Stimulated activated CD4-positive, alpha-beta T cell treated with anti-CD3 and anti-CD28 coated beads, Interleukin-15, amount 100 ng/mL, for 48 hours (primary cell): ENCODE measurements at places on chromosomes 3 and 15.

GRCh38 chr15:38201714-38202113 is 50.9 kb upstream of the SPRED1 start:
- no peak for DNase-seq

DNA sequence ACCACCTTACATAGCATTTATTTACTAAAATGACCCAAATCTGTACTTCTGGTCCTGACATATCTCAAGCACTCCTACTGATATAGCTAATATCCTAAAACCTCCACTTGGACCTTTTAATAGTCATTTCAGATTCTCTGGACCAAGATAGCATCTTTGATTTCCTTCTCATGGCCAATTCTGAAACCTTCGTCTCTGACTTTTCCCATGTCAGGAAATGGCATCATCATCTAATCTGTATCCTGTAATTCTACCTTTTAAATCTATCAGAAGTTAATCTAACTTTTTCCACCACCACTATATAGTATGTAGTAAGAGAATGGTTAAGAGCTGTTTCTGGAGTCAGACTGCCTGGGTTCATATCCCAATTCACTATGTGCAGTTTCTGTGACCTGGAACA is 16.2 kb downstream of the STX19 start:
- no peak for DNase-seq

GRCh38 chr15:57534281-57534680 is 57.4 kb upstream of the MYZAP start:
- DNase-seq = no peak

DNA sequence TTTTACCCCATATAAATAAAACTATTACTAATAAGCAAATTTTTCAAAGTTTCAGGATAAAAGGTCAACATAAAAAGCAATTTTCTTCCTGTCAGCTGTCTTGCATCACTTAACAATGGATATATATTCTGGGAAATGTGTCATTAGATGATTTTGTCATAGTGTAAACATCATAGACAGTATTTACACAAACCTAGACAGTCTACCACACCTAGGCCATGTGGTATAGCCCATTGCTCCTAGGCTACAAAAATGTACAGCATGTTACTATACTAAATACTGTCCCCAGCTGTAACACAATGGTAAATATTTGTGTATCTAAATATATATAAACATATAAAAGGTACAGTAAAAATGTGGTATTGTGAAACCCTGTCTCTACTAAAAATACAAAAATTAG is 156.7 kb downstream of the ANO10 start:
- DNase-seq = no peak

DNA sequence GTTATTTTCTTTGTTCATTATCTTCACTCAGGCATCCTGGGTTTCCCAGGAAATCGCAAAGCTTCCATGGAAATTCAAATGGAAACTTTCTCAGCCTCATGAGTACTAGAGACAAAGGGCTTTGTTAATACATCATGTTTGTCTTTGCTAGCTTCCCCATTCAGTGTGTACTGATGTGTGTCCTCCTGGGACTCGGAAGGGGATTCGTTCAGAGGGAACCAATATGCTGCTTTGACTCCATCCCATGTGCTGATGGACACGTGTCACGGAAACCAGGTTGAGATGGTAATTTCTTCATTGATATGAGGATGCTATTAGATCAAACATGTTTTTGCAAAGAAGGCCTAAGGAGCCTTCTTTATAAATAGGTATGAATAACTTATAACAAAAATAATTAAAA is 87.0 kb upstream of the KCNAB1 start:
- no peak for DNase-seq

DNA sequence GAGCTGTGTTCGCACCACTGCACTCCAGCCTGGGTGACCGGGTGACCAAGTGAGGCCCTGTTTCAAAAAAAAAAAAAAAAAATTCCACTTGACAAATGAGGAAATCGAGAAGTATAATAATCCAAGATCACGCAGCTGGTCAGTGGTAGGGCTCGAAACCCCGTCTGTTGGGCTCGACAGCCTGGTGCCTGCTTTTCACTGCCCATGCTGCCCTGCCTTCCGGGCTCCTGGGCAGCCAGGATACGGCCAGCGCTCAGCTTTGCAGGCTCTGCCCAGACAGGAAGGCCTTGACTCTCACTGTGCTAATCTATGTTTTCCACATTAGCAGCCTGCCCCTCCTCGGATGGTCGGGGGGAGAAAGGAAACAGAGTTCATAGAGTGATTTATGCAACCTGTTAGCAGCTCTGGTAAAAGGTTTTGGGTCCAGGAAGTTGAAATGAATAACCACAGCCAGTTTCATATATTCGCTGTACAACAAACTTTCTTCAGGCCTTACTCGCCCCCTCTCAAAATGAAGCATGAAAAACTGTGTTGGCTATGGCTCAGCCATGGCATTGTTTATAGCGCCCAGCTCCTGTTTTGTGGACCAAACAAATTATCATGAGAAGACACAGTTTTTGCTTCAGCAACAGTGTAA is 108.8 kb downstream of the XXYLT1 start:
- no peak for DNase-seq

DNA sequence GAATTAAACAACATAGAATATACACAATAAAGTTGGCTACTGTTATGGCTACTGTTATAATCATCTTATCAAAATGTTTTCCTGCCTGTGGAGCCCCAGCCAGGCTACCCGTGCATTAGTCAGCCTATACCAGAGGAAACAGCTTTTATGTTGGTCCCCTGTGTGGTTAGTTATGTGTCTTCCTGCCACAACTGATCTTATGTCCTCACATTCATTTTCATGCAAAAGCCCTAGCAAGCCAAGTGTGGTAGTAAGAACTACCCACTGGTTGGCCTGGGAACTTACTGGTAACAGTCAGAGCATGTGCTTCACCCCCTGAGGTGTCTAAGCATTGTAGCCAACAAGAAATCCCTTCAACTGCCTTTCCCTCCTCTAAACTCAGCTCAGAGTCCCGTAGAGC is 21.8 kb downstream of the MGLL start:
- DNase-seq = no peak

DNA sequence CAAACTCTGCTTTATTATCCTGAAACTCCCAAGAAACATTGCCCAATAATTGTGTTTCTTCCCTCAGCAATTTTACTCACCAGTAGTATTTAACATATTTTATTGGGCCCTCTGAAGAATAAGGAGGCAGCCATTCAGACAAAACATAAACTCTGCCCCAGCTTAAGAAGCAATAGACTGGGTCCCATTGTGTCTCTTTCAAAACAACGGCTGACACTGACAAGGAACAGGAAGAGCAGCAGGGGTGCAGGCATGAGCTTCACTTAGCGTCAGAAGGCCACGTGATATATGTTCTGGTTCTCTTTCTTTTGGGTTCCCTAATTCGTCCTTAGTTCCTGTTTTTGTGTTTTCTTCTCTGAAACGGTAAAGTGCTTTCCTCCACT is 242.3 kb downstream of the FHIT start:
- DNase-seq = no peak

GRCh38 chr3:62678841-62679240 is 196.4 kb downstream of the CADPS start:
- DNase-seq = no peak

DNA sequence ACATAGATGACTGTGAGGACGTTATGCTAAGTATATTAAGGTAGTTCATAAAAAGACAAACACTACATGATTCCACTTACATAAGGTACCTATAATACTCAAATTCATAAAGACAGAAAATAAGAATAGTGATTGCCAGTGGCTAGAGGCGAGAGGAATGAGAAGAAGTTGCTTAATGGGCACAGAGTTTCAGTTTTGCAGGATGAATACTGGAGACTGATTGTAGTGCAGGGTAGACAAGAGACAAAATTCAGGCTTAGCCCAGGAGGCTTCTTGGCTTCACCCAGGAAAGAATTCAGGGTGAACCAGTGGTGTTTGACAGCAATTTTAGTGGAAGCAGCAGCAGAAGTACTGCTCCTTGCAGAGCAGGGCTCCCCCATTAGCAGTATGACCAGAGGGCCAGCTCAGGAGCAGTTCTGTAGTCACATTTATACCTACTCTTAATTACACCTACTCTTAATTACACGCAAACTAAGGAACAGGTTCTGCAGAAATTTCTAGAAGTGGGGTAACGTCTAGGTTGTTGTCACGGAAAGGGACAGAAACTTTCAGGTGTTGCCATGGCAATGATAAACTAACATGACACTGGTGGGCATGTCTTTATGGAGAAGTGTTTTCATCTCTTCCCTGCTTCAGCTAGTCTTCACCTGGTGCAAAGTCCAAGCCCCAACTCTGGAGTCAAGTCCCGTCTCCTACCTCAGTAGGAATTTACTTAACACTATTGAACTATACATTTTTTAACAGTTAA is 55.2 kb downstream of the TBL1XR1 start:
- DNase-seq = no peak

DNA sequence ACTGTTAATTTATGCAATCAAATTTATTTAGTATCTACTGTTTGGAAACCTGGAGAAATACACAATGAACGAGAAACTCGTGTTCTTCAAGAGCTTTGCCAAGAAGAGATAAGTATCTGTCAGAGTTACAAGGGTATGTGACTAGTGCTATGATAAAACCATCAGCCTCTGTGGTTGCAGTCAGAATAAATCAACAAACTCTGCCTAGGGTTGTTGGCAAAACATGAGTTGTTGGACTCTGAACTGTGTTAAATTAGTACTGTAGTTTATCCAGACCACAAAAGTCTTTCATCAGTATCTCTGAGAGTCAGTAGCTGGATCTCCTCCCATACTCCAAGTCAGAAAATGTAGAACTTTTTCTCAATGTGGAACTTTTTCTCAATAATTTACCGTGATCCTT is 918.4 kb downstream of the NAALADL2 start:
- DNase-seq = no peak

DNA sequence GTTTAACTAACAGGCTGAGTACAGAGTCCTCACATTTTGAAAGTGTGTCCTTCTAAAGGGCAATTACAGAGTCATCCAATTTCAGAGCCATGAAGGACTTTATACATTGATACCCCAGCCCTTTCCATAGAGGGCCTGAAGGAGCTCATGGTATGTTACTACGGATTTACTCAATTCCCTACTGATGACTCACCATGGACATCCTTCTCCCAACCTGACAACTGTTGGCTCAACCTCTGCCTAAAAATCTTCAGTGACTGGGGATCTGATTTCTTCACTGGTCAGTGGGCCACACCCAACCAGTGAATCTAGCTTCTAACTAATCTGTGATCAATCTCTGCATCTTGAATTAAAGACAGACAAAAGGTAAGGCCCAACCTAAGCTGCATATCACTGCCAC is 963.4 kb upstream of the CFAP20DC start:
- no peak for DNase-seq

- no peak for DNase-seq
These were observed 543.7 kb upstream of the ADAMTS9 start for GRCh38 chr3:65231544-65231943.

- no peak for DNase-seq
These were observed 101.3 kb downstream of the DPH6 start for GRCh38 chr15:35444557-35445204.

- no peak for DNase-seq
These were observed 43.4 kb downstream of the FBXO22 start for GRCh38 chr15:75947092-75947491.

DNA sequence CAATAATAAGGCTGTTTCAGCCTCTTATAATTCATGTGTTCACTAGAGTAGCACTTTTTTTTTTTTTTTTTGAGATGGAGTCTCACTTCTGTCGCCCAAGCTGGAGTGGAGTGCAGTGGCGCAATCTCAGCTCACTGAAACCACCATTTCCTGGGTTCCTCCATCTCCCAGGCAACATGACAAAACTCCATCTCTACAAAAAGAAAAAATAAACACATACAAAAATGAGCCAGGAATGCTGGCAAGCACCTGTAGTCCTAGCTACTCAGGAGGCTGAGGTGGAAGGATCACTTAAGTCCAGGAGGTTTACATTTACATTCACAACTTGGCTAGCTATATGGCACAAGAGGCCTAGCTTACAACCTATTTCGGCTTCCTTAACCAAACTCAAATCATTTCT is 6.8 kb downstream of the USP4 start:
- DNase-seq = no peak

- no peak for DNase-seq
These were observed 587.8 kb downstream of the RBMS3 start for GRCh38 chr3:29868543-29869101.

DNA sequence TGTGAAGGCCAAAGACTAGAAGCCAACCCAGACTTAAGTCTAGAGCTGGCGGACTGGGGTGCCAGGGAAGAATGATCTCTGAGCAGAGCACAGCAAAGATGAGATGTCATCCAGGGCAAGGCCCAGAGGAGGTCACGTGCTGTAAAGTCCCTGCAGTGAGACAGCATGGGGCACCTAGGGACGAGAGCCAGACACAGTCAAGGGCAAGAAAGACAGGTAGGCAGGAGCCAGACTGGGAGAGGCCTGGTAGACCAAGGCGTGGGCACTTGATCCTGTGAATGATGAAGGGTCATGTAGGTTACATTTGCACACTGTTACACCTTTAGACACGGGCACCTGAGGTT is 379.7 kb upstream of the PROK2 start:
- no peak for DNase-seq

- DNase-seq = no peak
These were observed 90.6 kb downstream of the CHST2 start for GRCh38 chr3:143210141-143210540.

- DNase-seq = no peak
These were observed 30.4 kb upstream of the FBLN2 start for GRCh38 chr3:13518516-13518953.

GRCh38 chr15:65873256-65873655 is 4.0 kb downstream of the RAB11A start:
- DNase-seq = no peak

GRCh38 chr3:13015286-13016082 is 57.7 kb downstream of the IQSEC1 start:
- DNase-seq = no peak

GRCh38 chr15:87523516-87523915 is 733.0 kb downstream of the NTRK3 start:
- DNase-seq = no peak

- DNase-seq = no peak
These were observed 39.5 kb downstream of the TIGIT start for GRCh38 chr3:114333180-114333922.

DNA sequence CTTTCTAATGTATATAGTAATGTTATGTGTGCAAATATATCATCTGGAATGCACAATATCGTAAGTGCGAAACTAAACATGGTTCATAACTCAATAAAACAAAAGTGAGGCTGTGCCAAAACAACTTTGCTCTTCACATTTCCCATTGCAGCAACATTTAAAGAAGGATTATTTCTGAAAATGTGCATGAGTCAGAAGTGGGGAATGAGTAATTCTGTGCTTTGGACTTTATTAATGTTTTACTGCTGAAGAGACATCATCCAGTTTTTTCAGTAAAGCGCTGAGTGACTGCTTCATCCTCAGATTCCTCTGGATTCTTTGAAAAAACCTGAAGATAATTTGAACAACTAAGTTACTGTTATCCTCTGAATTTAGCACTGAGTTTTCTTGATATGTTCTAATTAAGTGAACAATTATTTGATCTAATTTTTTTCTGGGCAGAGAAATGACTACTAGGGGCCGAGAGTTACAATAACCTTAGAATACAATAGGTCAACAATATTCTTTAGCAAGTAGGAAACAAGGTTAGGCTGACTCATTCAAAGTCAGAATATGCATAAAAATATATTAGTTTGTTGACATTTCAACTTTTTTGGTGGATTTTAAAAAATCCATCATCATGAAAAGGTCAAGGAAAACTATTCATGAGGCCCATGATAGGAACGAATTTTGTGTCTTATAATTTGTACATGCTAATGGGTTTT is 20.0 kb upstream of the PLCL2 start:
- DNase-seq = no peak

GRCh38 chr15:66883284-66883911 is 181.4 kb downstream of the SMAD6 start:
- no peak for DNase-seq

GRCh38 chr15:59249816-59250215 is 43.2 kb downstream of the LDHAL6B start:
- no peak for DNase-seq

- DNase-seq = no peak
These were observed 562.3 kb downstream of the MCTP2 start for GRCh38 chr15:94793641-94794040.
